ENCODE measurements at places on chromosomes 12 and 14.

DNA sequence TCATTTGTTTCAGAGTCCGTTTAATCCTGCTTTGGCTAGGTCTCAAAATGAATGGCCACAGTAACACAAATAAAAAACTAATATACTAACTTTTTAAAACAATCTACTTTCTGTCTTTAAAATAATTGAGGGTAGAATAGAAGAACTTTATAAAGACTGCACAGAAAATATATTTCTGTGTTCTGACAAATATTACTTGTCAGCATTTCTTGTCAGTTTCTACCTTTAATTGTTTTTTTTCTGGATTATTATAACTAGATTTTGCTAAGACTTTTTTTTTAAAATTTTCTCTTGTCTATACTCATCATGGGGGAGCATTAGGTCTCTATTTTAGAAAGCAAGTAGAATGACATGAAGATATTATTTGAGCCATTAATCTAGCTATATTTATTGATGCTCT, 86.2 kb downstream of the RAD52 start:
- DNase-seq, result no peak

DNA sequence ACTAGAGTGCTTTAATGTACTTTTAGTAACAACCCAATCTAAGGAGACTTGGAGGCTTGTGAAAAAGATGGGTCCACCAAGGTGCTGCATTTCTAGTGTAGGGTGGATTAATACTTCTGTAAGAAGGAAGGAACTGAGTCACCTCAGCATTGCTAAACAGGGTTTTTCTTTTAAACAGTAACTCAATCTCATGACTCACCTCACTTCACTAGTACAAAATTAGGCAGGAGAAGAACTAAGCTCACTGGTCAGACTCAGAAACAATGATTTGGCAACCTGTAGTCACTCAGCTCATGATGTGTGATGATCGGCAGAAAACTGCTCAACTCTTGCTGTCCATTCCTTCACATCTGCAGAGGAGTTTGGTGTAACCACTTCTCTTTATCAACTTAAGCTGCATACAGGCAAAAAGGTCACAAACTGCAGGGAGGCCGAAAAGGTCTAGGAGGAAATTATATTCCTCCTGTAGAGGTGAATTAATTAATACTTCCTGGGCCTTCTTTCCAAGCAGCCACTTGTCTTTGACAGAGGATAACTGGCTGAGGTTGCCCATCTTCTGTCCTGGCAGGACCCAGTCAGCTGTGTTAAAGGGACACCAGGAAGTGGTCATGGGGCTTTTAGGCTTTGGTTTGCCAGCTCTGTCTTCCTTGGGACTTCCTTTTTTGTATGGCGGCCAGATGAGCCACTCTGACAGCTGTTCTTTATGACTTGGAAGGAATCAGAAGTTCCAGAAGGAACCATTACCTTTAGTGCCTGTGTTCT, 466.9 kb downstream of the FUT8 start:
- no peak for DNase-seq

DNA sequence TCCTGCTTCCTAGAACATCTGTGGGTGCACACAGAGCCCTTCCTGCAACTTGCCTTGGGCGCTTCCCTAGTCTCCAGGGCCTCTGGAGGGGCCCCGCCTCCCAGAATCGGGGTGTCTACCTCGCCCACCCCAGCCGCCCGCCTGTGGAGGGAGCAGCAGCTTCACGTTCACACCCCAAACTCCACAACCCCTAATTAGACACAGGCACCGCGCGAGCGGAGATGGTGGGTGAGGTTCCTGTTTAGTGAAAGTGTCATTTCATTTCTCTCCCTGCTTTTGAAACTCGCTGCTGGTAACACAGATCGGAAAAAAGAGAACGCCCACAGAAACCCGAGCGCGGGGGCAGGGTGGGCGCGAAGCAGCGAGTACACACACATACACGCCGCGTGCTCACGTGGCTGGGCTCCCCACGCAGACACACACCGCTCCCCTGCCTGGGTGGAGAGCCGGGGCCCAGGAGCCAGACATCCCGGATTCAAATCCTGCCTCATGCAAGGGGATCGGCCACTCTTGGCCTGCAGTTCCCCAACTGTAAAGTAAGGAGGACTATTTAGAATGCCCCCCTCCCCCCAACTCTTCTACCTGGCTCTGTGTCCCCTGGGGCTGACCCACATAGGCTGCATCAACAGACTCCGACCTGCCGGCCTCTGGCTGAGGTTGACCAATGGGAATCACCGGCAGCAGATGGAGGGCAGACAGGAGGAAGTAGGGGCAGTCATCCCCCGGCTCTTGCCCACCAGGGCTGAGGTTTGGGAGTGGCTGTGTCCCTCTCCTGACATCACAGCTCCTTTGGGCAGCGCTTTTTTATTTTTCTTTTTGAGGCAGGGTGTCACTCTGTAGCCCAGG, 79.2 kb upstream of the NCOR2 start:
- DNase-seq, result no peak

- no peak for DNase-seq
Observed at GRCh38 chr12:54997929-54998522, 13.5 kb upstream of the TESPA1 start.

GRCh38 chr12:31278424-31278823, 47.5 kb downstream of the SINHCAF start:
- DNase-seq, result no peak

- no peak for DNase-seq
Observed at GRCh38 chr14:26261368-26262122, 336.3 kb downstream of the NOVA1 start.

- no peak for DNase-seq
Observed at GRCh38 chr12:18320036-18320617, 58.8 kb downstream of the PIK3C2G start.

GRCh38 chr14:33349871-33350270, 411.2 kb downstream of the NPAS3 start:
- no peak for DNase-seq

- no peak for DNase-seq
Observed at GRCh38 chr12:72839696-72840095, 567.5 kb downstream of the TRHDE start.

DNA sequence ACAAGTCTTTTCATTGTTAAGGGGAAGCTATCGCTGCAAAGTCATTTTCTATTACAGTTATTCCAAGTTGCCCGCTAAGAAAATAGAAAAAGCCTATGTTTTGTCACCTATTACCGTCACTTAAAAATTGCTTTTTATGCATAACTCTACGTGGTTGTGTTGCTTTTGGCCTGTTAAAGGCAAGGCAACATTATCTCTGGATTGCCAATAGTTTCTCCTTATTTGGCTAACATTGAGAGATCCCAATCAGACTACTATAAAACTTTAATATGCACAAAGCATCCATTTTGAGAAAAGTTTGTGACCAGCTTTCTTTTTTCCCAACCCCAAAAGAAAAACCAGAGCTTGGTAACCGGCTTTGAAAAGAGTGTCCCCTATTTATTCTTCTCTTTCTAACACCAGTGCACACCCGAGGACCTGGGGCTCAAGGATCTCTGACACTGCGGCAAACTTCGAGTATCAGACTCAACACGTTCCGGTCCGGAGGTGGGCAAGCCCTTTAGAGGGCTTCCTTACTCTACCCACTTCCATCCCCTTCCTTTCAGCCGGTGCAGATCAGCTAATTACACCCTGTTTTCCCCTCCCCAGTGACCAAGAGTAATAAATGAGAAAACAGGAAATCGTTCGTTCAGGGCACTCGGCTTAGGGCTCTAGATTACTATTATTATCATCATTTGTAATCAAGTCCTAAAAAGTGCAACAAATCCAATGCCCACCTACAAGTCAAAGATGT, 1.2 kb downstream of the PPP1R12A start:
- DNase-seq, result no peak

GRCh38 chr14:61190341-61190740, 90.8 kb downstream of the TMEM30B start:
- no peak for DNase-seq

GRCh38 chr12:104938371-104938770, 19.7 kb downstream of the SLC41A2 start:
- DNase-seq, result no peak

GRCh38 chr12:63814146-63814772, 30.2 kb upstream of the SRGAP1 start:
- DNase-seq, result no peak

DNA sequence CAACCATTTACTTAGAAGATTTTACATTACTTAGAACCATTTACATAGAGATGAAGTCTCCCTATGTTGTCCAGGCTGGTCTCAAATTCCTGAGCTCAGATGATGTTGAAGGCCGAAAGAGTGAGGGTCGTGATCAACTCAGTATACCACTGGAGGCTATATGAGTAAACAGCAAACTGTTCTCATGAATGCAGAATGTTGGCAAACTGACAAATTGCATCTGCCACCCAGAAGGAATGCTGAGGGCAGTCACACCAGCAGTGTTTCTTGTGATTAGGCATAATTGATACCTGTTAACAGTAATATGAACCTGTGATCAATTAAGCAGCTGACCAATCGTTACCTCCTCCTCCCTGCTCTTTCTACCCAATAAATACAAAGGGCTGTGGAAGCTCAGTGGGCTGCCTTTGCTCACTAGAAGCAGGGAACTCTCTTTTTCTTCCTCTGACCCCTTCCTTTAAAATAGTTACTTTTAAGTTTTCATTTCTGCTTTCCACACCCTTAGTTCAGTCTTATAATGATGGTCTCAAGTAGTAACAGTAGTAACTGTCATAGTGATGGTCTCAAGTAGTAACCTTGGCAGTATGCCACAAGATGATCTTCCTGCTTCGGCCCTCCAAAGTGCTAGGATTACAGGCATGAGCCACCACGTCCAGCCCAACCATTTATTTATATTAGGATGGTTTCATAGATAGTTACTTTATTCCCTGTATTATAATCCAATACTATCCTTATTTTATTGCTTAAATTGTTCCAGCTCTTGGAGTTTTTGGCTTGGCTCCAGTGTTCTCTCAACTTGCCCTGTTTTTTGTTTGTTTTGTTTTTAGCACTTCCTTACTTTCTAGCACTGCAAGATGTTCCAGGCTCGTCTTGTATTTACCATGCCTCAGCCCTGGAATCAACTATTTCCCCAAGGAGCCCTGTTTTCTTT, 25.8 kb downstream of the LIMA1 start:
- no peak for DNase-seq

DNA sequence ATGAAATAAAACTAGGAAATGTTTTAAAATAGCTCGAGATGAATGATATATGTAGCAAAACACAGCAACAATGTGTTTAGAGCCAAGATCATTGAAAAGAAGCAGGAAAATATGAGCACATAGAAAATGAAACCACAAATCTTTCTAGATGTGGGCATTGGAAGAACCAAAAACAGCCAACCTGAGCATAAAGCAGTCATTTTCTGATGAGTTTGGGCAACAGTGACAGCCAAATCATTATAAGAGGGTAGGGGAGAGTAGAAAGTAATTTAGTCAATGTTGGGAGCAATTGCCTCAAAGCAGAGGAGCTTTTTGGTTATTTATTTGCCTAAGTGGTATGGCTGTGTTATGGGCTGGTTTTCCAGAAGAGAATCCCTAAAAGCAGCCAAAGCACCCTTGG, 8.8 kb upstream of the BICDL1 start:
- DNase-seq, result no peak

- DNase-seq, result no peak
Observed at GRCh38 chr12:15982921-15983320, 71.8 kb downstream of the DERA start.

DNA sequence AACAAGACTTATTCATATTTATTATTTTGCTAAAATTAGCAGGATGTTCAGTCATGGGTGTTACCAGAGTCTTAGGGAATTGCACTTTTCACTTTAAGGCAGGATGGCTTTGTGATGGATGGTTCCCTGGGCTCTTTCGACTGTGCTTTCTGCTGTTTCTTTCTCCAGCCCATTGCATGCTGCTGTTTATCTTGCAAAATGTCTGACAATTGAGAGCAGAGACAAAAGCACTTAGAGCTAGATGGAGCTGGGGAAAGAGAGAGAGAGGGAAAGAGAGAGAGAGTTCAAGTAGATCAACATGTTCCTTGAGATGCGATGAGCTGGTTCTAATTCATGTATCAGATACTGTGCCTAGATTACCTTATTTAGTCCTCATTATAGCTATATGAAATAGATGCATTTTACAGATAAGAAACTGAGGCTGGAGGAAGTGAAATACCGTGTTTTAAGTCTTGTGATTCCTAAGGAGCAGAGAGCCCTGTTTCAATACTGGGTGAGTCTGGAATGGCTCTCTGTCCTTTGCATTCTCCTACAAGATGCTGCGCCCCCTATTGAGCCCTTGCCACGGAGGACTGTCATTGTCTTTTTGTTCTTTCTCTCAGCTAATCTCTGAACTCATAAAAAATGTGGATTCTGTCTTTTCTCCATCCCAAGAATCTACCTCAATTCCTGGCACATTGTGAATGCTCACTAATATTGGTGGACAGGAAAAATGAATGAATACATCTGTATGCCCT, 227.9 kb downstream of the ALG10B start:
- no peak for DNase-seq

DNA sequence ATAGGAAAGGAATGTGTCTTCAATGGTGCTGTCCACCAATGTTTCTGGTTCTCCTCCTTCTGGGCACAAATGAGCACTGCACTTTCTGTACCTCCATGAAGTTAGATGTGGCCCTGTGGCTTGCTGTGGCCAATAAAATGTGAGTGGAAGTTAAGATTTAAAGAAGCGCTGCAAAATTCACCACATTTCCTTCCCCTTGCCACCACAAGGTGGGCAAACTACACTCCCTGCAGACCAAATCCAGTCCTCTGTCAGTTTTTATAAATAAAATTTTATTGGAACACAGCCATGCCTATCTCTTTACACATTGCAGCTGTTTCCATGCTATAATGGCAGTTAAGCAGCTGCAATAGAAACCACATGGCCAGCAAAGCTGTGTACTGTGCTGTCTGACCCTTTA, 141.4 kb upstream of the TMPO start:
- DNase-seq, result no peak

GRCh38 chr12:65685514-65685913, 138.8 kb upstream of the HMGA2 start:
- DNase-seq, result no peak

DNA sequence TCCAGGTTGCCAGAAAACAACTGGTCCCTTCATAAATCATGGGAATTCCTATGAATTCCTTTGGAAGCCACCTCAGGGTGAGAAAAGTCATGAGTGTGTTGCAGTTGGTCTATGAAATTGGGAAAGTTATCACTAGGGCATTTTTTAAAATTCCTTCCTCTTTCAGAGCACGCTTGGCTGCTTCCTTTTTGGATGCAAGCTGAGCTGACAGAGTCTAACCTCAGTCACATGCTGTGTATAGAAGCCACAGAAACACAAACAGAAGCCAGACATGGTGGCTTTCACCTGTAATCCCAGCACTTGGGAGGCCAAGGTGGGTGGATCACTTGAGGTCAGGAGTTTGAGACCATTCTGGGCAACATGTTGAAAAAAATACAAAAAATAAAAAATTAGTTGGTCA, 21.7 kb upstream of the HELB start:
- no peak for DNase-seq

- DNase-seq, result no peak
Observed at GRCh38 chr12:12543959-12544358, 18.7 kb downstream of the DUSP16 start.

Measured in effector memory CD4-positive, alpha-beta T cell (primary cell).